Smooth muscle cell of the umbilical artery (primary cell): ENCODE measurements at places on chromosomes 3 and 15. TPM values are rescaled to one million over a fixed set of nuclear protein-coding genes. Genes with fewer than 3 reads are reported as not detected.

HES1 gene
- total RNA-seq, result 3.7 and 3.9 TPM in 2 replicates

NCEH1 gene
- total RNA-seq, result 12.2 and 33.2 TPM in 2 replicates

DAZL gene
- total RNA-seq, result not detected in 2 replicates

MEIS2 gene
- total RNA-seq, result 56.7 and 63.4 TPM in 2 replicates

SYNPR gene
- not detected in 2 replicates for total RNA-seq

CD276 gene
- total RNA-seq, result 175 and 256 TPM in 2 replicates

AMT gene
- 0.28 and 0.89 TPM in 2 replicates for total RNA-seq

LRTM1 gene
- total RNA-seq, result not detected in 2 replicates

FHIT gene
- 1.2 and 1.4 TPM in 2 replicates for total RNA-seq

COL6A6 gene
- total RNA-seq, result 0.30 TPM in 1 of 2 replicates, not detected in the other

ST8SIA2 gene
- not detected in 2 replicates for total RNA-seq

IQSEC1 gene
- total RNA-seq, result 19.0 and 33.5 TPM in 2 replicates

FAM107A gene
- not detected in 2 replicates for total RNA-seq

BNC1 gene
- total RNA-seq, result 15.4 and 23.3 TPM in 2 replicates

COLQ gene
- 0.23 and 0.30 TPM in 2 replicates for total RNA-seq

TF gene
- total RNA-seq, result under 0.01 and 0.14 TPM in 2 replicates

RASL12 gene
- total RNA-seq, result not detected in 2 replicates

RTP1 gene
- not detected in 2 replicates for total RNA-seq

ZNF385D gene
- total RNA-seq, result under 0.01 TPM in 1 of 2 replicates, not detected in the other

CCDC13 gene
- total RNA-seq, result 0.14 and 0.59 TPM in 2 replicates

RPL15 gene
- total RNA-seq, result 1,555 and 3,101 TPM in 2 replicates

DNASE1L3 gene
- total RNA-seq, result not detected in 2 replicates

TGM5 gene
- not detected in 2 replicates for total RNA-seq

KIF23 gene
- 8.3 and 40.1 TPM in 2 replicates for total RNA-seq

STAC gene
- 0.30 and 0.88 TPM in 2 replicates for total RNA-seq

GPR171 gene
- total RNA-seq, result not detected in 2 replicates

PLA2G4B gene
- total RNA-seq, result 1.5 and 1.8 TPM in 2 replicates

HYKK gene
- total RNA-seq, result 2.6 and 4.2 TPM in 2 replicates

CHST14 gene
- total RNA-seq, result 13.4 and 19.0 TPM in 2 replicates

AHSG gene
- total RNA-seq, result under 0.01 and 0.09 TPM in 2 replicates

VIPR1 gene
- not detected in 2 replicates for total RNA-seq

NDN gene
- 62.5 and 94.7 TPM in 2 replicates for total RNA-seq

CELF6 gene
- not detected in 2 replicates for total RNA-seq

AADACL2 gene
- total RNA-seq, result not detected in 2 replicates

SHC4 gene
- total RNA-seq, result 2.6 and 3.0 TPM in 2 replicates

RETNLB gene
- not detected in 2 replicates for total RNA-seq

TLR9 gene
- total RNA-seq, result under 0.01 TPM in 1 of 2 replicates, not detected in the other

DISP2 gene
- total RNA-seq, result 0.09 and 0.30 TPM in 2 replicates

MESP2 gene
- total RNA-seq, result 0.09 and 0.30 TPM in 2 replicates

DZIP1L gene
- 25.2 and 31.9 TPM in 2 replicates for total RNA-seq

UBP1 gene
- total RNA-seq, result 76.9 and 96.8 TPM in 2 replicates

CHRNB4 gene
- total RNA-seq, result not detected in 2 replicates

GYG1 gene
- total RNA-seq, result 38.3 and 39.7 TPM in 2 replicates

EPHB1 gene
- total RNA-seq, result 1.8 and 8.9 TPM in 2 replicates

IMPG2 gene
- 0.28 and 0.59 TPM in 2 replicates for total RNA-seq

GPR149 gene
- total RNA-seq, result not detected in 2 replicates

CHDH gene
- total RNA-seq, result not detected in 2 replicates

SLC9C1 gene
- 0.30 and 0.37 TPM in 2 replicates for total RNA-seq

XXYLT1 gene
- 21.9 and 25.8 TPM in 2 replicates for total RNA-seq

CTXND1 gene
- total RNA-seq, result not detected in 2 replicates

RPLP1 gene
- total RNA-seq, result 29.3 and 47.2 TPM in 2 replicates

POLQ gene
- 0.59 and 5.7 TPM in 2 replicates for total RNA-seq
